ENCODE measurements at places on chromosomes 7 and 10.
A peak's percentile ranks its signal among the peaks of the same experiment; 100 is the strongest.

DNA sequence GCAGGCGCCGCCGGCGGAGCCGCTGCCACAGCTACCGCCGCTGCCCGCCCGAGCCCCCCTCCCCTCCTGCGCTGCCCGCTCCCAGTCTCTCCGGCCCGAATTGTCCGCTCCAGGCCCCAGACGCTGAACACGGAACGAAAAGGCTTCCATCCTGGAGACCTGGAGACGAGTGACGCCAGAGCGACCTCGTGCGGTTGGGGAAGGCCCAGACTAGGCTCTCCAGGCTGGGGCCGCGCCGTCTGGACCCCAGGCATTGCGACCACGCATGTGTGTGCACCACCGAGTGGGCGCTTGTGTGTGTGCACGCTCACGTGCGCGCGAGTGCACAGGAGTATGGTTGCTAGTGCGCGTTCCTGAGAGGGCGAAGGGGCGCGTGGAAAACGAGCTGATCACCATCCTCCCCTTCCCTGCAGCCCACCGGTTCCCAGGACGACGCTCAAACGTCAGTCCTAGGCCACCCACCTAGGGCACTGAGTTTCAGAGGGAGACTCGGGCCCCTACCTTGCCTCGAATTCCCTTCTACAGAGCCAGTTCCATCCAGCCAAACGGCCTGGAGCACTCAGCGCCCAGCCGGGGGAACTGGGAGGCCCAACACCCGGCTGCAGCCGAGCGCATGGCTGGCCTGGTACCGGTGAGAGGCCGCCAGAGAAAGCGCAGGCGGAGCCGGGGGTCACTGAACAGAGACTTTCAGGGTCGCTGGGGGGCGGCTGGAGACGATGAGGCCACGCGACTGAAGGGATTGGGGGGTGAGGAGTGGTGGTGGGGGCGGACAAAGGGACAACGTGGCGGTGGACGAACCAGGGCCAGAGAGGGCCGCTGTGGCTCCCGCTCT lies 11.6 kb downstream of the LBX1 start:
- no peak for DNase-seq

DNA sequence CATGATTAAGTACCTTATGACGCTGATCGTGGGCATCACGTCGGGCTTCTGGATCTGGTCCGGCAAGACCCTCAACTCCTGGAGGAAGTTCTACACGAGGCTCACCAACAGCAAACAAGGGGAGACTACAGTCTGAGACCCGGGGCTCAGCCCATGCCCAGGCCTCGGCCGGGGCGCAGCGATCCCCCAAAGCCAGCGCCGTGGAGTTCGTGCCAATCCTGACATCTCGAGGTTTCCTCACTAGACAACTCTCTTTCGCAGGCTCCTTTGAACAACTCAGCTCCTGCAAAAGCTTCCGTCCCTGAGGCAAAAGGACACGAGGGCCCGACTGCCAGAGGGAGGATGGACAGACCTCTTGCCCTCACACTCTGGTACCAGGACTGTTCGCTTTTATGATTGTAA lies 2.5 kb downstream of the FZD1 start:
- DNase-seq = no peak

GRCh38 chr7:42207420-42207819 lies 29.6 kb downstream of the GLI3 start:
- no peak for DNase-seq

GRCh38 chr7:129122751-129123509 lies 21.6 kb upstream of the TSPAN33 start:
- peak; percentile 93 for DNase-seq

DNA sequence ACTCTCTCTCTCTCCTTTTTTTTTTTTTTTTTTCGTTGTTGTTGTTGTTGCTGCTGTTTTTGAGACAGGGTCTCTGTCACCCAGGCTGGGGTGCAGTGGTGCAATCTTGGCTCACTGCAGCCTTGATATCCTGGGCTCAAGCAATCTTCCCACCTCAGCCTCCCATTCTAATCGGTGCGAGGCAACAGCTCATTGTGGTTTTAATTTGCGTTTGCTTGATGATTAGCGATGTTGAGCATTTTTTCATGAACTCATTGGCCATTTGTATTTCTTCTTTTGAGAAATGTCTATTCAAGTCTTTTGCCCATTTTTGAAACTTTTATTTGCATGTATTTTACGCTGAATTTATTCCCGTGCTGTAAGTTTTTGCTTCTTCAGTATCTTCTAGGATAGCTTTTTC lies 13.3 kb upstream of the ZC3HAV1L start:
- no peak for DNase-seq

DNA sequence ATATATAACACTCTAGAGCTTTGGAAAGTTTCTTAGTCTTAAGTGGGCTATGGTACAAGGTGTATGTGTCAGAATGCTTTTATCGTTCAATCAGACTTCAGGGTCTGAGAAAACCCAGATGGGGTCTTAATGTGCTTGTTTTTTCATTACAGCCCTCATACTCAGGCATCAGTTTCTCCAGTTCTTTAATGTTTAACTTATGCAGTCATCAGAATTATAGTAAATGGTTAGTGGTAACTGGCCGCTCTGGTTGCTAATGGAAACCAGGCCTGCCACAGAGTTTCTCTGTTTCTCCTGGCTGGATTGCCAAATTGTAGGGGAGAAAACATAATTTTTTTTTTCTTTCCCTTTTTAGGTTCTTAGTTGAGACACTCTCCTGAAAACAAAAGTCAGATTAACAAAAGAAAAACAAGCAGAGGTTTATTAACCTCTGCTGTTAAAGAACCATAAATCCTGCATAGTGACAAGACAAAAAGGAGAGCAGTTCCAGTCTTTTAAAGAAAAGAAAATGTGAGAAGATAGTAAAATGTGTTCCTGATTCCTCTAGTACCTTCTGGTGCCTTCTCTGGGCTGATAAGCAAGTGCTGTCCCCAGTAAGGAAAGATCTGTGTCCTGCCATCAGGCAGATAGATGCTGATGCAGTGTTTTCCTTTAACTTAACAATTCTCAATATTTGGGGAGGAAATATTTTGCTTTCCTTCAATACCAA lies 21.5 kb upstream of the GHITM start:
- no peak for DNase-seq

GRCh38 chr10:118207470-118208007 lies 134.6 kb downstream of the FAM204A start:
- DNase-seq = no peak

GRCh38 chr7:77327932-77328628 lies 88.1 kb downstream of the GSAP start:
- peak; percentile 99 for DNase-seq

- DNase-seq = no peak
Measured at GRCh38 chr7:156041398-156041797, 229.1 kb upstream of the SHH start.

DNA sequence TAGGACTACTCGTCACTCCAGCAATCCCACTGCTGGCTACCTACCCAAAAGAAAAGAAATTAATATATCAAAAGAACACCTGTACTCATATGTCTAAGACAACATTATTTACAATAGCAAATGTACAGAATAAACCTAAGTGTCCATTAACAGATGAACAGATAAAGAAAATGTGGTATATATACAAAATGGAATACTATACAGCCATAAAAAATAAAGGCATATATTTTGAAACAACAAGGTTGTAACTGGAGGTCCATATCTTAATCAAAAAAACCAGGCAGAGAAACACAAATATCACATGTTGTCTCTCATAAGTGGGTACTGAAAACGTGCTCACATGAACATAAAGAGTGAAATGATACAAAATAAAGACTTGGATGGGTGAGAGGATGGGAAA lies 1073.3 kb upstream of the PHF14 start:
- DNase-seq = no peak

All from NB4 (cell line).